ENCODE measurements at places on chromosomes 5 and 9. TPM values are rescaled to one million over a fixed set of nuclear protein-coding genes. Genes with fewer than 3 reads are reported as not detected.

Gene ZBED3
- 11.4 TPM for total RNA-seq

Gene SLC6A18
- not detected for total RNA-seq

Gene PHF19
- total RNA-seq = 34.5 TPM

Gene ZFP2
- total RNA-seq = 6.0 TPM

Gene UBLCP1
- 39.2 TPM for total RNA-seq

Gene LCN15
- total RNA-seq = 4.1 TPM

Gene LECT2
- not detected for total RNA-seq

Gene GALNT12
- total RNA-seq = 4.5 TPM

All from dorsolateral prefrontal cortex (tissue), 122 donors.